NCI-H460 (cell line): ENCODE measurements at places on chromosomes 13 and 19.

DNA sequence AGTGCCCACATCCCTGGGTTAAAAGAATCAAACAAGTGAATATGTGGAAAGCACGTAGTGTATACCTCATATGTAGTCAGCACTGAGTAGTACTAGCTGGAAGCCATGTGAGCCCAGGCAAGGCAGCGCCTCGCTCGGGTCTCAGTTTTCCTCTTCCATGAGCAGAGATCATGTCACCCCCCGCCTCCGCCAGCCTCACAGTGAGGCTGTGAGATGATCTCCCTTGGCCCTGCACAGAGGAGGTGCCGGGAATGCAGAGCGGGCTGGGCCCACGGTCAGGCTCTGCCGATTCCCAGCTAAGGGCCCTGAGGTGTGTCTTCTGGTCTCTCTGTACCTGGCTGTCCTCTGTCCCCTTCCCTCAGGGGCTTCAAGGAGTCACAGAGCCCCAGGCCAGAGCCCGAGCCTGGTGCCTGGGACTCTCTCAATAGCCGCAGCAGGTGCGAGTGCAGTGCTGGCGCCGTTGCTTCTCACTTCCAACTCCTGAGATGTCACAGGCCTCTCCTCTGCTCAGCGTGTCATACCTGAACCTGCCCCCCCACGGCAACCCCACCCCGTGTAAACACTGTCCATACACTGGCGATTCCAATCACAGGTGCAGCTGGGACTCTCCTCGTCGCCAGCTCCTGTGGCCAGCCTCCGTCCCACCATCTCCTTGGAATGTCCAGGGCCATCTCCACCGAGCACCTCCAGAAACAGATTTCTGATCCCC lies 26.9 kb downstream of the DPF1 start:
- no peak for DNase-seq

DNA sequence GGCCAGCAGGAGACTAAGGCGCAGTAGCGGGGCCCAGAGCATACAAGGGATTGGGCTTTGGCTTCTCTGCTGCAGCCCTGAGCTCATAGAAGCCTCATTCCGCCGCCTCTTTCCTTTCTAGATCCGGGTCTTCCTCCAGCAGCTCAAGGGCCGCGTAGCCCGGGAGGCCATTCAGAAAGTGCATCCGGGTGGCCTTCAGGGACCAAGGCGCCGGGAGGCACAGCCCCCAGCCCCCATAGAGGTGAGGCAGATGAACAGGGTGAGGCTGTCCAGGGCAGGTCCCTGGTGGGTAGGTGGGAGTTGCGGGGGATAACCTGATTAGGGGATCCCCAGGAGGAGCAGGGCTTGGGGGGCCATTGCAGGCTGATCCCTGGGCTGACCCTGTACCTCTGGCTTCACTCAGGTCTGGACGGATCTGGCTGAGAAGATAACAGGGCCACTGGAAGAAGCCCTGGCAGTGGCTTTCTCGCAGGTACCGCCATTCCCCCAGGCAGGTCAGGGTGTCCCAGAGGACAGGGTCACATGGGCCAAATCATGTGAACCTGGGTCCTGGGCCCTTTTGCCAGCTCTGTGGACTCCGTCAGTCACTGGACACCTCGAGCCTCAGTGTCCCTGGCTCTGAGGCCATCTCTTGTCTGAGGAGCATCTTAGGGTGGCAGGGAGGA lies 1.3 kb downstream of the SNAPC2 start:
- DNase-seq = no peak

DNA sequence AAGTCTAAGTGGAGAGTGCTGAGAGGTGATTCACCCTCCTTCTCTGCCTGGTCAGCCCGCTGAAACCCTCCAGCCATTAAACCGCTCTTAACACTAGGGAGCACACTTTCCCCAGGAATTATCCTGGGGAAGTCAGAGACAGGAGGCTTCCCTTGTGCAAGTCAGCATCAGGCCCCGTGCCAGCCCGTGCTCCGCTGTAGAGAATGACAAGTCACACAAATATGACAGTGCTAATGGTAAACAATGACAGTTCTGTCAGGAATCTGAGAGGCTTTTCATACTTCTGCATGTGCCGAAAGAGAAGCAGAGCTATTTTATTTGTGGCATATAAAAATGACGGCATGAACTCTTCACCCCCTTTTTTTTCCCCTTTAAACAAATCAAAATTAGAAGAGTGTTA lies 816.9 kb upstream of the SLC10A2 start:
- DNase-seq = peak; percentile 91

GRCh38 chr19:47106821-47107201 lies 6.8 kb downstream of the ZC3H4 start:
- DNase-seq = no peak

DNA sequence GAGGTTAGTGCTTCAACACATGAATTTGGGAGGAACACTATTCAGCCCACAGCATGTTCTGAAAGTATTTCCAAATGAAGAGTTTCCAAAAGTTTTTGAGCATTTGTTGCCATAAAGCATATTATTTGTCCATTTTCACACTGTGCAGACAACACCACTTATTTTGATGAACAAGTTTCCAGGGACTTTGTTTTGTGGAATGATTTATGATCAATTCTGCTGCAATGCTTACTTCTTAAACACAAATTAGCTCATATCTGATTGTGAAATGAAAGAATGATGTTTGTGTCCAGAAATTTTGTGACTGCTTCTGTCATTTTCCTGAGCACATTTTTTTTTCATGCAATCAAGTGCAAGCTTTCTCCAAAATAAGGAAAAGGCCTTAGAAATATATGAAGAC lies 205.3 kb downstream of the RAP2A start:
- DNase-seq = no peak
